AG09319 (cell line): ENCODE measurements at places on chromosomes 11 and 22.

DNA sequence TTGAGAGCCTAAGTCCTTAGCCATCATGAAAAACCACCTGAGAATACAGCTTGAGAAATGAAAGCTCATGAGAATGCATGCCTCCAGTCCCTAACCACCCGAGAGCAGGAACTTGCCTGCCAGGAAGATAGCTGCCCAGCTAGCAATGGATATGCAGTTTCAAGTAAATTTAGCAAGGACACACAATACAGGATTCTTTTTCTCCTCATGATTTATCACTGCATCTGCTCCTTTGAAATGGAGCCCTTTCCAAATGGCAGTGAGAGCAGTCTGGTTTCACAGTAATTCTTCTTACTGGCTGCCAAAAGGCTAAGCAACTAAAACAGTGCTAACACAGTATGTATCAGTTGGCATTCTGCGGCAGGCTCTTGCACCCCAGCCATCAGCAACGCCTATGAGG, 109.9 kb downstream of the MICAL3 start:
- no peak for DNase-seq

DNA sequence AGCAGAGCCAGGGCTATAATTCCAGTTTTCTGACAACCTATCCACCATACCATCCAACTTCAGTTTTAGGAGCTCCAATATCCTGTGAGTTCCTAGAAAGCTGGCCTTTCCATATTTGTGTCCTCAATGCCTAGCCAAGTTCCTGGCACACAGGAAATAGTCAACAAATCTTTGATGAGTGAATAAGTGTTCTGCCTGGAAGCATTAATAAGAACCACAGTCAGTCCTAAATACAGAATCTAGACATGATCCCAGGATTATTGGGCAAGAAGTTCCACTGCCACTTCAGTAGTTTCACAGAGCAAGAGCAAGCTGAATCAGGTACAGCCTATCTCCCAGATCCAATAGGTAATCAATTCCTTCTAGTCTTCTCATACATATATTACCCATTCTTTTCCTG, 942.0 kb downstream of the DLG2 start:
- DNase-seq: no peak

- DNase-seq: no peak
Observed at GRCh38 chr11:62774407-62774806, 3.2 kb downstream of the TAF6L start.

GRCh38 chr11:94030059-94030458, 8.9 kb downstream of the HEPHL1 start:
- no peak for DNase-seq

GRCh38 chr11:131530407-131530806, 160.0 kb downstream of the NTM start:
- DNase-seq: no peak

DNA sequence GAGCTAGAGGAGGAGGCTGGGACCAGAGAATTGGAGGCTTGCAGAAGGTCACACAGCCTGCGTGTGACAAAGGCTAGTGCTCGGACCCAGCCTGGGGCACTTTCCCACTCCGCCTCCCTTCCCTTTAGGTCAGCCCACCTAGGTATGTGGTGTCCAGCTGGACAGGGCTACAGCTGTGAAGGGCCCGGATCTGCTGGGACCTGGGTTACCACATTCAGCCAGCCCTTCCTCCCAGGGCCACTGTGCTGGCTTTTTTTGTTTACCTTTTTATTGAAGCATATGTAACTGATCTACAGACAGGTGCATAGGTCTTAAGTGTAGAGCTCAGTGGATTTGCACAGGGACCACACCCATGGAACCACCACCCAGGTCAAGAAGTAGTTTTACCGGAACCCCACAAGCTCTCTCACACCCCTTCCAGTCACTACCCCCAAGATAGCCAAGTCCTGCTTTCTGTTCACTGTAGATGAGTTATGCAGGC, 8.7 kb downstream of the CAPN5 start:
- no peak for DNase-seq

DNA sequence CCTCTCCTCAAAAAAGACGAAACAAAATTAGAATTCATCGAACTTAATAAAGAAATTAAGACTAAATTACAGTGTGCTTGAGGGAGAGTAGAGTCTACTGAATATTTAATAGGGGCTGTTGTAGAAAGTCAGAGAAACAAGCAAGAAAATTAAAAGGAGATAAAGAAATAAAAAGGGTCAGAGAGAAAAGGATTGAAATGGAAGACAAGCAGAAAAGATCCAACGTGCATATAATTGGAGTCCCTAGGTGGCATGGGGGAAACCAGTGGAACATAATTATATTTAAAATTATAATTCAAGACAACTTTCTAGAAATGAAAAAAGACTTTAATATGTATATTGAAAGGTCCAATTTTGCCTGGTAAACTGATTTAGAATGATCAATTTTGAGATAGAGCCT, 74.3 kb downstream of the ACER3 start:
- DNase-seq: no peak

DNA sequence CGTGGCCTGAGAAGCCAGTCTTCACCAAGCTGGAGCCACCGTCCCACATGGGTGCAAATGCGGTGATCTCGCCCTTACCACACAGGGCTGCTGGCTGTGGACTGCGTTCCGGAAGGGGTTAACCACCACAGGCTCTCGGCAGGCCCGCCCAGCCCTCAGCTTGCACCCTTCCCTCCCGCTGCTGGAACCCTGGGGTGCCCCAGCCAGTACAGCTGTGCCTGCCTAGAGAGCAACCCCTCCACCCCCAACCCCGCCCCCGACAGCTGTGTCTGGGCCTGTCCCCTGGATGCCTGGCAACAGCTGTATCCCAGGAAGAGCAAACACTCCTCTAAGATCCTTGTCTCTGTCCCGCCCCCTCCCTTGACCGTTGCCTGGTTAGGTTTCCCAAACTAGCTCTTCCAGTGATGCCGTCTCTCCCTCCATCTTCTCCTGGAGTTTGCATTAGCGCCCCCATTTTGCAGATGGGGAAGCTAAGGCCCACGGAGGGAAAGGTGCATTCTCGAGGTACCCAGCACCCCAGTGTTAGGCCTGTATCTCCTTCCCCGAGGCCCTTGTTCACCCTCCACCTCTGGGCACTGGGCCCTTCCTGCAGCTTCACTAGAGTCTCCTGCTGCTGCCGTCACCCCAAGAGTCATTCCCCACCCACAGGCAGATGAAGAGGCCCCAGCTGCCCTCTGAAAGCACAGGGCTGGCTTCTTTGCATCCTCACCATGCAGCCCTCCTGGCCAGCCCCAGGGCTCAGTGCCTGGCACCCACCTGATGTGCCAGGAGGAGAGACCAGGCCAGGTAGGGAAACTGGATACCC, 12.6 kb upstream of the COX8A start:
- DNase-seq: no peak

DNA sequence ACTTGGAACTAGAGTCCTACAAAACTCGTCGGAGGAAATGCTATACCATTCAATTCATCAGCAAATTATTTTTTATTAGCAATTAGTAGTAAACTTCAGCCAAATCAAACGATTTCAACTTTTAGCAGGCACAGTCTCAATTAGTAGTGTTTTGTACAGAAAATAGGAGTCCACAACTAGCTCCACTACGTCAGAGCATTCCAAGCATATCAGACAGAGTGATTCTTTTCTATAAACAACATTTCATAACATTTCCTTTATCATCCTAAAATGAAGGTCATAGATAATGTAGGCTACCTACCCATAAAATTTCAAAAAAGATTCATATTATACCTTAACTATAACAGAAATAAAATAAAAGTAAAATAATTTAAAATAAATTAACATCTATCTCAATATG, 169.9 kb downstream of the KIF18A start:
- DNase-seq: no peak

DNA sequence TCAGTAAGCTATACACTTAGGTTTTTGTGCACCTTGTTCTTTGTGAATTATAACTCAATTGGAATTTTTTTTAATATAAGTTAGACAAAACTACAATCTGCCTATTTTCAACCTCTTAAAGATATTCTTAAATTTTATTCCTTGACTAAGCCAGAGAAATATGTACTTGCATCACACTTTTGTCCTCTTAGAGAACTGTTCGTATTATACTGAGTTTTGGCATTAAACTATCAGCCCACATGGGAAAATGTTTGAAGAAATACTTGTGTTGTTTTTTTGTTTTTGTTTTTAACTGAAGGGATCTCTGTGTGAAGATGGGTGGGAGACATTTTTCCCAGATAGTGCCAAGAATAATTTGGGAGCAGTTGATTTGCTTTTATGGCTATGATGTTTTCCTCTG, 25.3 kb downstream of the CEP295 start:
- DNase-seq: no peak

DNA sequence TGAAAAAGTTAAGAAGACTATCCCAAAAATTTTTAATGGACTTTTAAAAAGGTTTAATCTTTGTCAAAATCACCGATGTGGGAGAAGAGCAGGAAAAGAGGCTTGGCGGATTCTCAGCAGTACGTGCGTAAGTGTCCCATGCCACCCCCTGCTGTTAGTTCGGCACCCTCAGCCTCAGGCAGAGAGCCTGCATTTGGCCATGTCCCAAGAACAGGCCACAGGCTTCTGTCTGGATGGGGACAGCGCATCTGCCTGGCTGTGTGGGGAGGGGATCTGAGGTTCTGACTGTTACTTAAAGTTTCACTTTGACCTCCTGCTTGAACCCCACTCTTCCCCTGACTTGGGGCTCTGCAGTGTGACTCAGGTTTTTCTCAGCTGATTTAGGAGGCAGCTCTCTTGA, 35.3 kb downstream of the EXT2 start:
- no peak for DNase-seq

DNA sequence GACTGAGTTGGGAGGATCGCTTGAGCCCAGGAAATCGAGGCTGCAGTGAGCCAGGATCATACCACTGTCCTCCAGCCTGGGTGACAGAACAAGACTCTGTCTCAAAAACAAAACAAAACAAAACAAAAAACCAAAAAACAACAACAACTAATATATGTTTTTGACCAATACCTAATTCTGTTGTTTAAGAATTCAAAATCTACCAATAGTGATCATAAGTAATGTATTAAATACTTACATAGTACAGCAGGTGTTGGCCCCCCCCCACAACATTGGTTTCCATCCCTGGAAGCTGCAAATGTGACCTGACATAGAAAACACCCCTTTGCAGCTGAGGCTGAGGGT, 74.7 kb downstream of the KCNQ1 start:
- no peak for DNase-seq

GRCh38 chr11:32113200-32113919, 22.5 kb downstream of the RCN1 start:
- no peak for DNase-seq

GRCh38 chr11:72036687-72037086, 38.0 kb downstream of the IL18BP start:
- DNase-seq: no peak

- DNase-seq: peak; percentile 4
Observed at GRCh38 chr22:35154937-35155387, 89.0 kb downstream of the ISX start.

DNA sequence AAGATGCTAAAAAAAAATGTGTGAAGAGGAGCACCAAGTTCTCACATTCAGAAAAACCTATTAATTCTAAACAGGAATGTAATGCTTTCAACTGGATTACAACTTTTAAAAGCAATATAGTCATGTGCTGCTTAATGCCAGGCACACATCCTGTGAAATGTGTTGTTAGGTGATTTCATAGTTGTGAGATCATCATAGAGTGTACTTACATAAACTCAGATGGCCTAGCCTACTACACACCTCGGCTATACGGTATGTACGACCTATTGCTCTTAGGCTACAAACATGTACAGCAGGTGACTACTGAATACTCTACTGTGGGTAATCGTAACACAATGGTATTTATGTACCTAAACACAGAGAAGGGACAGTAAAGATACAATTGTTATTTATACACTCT, 142.3 kb downstream of the RBFOX2 start:
- DNase-seq: no peak

DNA sequence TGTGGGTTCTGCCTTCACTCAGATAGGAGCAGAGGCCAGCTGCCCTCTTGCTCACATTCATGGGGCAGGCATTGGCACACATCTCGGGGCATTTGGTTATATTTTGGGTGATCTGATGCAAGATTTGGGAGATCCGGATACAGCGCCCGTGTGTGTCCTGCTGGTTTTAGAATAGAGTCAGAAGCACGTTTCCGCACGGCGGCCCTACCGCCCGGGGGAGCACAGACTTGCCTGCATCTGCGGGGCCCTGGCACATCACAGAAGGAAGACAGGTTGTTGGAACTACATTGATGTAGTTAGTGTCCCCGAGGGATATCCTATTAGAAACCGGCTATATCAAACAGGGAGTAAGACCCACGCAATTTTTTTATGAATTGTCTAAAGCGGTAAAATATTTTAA, 982.8 kb downstream of the NTM start:
- no peak for DNase-seq

- DNase-seq: no peak
Observed at GRCh38 chr11:44120169-44120568, 24.7 kb downstream of the EXT2 start.

DNA sequence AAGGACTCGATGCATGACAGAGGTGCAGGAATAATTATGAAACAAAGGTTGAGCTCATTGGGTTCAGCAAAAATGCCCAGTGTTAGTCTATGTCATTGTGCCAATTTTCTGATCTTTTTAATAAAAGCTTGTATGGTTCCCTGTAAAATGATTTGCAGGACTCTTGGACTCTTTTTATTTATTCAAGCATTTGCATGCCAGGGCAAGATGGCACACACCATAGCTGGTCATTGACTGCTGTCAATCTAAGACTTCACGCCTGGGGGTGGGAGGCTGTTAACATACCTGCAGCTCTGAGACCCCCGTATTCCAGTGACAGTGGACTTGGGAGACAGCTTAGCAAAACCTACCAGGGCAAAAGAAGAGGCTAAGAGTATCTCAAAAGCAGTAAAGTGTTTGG, 32.0 kb upstream of the ANO1 start:
- DNase-seq: no peak

DNA sequence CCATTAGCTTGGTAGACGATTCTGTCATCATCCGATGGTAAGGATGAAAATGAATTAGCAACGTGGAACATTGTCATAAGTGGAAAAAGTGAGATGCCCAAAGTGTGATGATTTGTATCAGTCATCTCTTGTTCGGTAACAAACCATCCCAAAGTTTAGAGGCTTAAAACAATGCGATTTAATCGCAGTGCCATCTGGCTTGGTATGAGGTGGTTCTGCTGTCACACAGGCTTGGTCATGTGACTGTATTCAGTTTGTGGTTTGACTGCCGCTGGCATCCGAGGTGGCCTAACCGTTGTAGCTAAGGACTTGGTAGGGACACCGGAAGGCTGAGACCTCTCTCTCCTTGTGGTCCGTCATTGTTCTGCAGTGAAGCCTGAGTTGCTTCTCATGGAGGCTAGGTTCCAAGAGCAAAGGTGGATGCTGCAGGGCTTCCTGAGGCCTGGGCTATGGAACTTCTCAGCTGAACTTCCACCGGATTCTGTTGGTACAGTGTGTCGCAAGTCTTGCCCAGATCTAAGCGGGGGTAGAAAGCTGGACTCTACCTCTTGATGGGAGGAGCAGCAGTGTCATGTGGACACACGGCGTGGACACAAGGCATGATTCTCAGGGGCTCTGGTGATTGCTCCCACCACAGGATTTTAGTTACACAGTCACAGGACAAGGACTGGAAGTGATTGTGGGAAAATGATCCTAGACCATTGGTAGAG, 36.3 kb downstream of the BCR start:
- DNase-seq: no peak
